ENCODE measurements at places on chromosomes 12 and 14.

DNA sequence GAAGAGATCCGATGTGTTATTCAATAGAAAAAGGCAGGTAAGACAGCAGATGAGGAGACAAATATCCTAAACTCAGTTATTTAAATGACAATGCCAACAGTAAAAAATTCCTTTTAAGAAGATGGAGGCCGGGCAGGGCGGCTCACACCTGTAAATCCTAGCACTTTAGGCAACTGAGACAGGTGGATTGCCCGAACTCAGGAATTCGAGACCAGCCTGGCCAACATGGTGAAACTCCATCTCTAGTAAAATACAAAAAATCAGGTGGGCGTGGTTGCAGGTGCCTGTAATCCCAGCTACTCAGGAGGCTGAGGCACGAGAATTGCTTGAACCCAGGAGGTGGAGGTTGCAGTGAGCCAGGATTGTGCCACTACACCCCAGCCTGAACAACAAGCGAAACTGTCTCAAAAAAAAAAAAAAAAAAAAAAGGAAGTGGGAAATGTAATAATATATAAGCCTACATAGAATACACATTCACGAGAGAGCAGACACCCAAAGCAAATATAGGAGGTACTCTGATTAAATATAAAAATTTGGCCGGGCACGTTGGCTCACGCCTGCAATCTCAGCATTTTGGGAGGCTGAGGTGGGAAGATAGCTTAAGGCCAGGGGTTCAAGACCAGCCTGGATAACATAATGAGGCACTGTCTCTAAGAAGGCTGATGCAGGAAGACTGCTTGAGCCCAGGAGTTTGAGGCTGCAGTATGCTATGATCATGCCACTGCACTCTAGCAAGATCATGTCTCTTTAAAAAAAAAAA, 19.0 kb downstream of the CORO1C start:
- no peak for DNase-seq

- no peak for DNase-seq
These were observed 163.3 kb downstream of the DACT1 start for GRCh38 chr14:58801086-58801485.

DNA sequence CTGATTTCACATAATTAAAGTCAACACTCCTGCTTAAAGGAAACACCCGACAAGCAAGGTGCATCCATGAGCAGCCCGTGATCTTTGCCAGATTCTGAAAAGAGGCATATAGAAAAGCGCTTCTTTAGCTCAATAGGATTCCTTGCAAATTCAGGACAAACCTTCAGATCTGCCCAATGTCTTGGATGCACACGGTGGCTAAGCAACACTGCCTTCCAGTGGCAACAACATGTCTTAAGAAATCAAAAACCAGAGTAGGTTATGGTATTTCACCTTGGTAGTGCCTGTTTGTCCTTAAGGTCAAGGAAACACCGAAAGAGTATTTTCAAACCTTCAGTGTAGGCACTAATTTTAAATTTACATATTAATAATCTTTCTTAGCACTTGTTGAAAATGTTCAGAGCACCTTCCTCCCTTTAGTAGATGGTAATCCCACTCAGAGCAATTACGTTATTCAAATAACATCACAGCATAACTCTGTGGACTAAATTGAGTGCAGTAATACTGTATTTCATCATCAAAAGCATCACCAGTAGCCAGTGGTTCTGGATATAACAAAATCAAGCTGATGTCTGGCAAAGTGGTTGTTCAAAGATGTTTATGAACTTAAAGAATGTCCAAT, 58.0 kb upstream of the CDKN3 start:
- no peak for DNase-seq

DNA sequence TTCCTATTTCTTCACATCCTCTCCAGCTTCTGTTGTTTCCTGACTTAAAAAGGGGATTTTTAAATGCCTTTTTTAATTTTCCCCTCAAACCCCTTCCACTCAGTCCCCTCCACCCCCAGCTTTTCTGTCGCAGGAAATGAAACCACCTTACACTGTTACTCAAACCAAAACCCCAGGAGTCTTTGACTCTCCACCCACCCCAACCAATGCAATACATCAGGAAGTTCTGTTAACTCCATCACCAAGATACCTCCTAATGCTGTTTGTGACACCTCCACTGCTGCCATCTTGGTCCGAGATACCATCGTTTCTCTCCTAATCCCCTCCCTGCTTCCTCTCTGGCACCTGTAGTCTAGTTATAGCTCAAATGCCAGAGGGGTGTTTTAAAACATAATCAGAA, 25.4 kb upstream of the CPM start:
- no peak for DNase-seq

DNA sequence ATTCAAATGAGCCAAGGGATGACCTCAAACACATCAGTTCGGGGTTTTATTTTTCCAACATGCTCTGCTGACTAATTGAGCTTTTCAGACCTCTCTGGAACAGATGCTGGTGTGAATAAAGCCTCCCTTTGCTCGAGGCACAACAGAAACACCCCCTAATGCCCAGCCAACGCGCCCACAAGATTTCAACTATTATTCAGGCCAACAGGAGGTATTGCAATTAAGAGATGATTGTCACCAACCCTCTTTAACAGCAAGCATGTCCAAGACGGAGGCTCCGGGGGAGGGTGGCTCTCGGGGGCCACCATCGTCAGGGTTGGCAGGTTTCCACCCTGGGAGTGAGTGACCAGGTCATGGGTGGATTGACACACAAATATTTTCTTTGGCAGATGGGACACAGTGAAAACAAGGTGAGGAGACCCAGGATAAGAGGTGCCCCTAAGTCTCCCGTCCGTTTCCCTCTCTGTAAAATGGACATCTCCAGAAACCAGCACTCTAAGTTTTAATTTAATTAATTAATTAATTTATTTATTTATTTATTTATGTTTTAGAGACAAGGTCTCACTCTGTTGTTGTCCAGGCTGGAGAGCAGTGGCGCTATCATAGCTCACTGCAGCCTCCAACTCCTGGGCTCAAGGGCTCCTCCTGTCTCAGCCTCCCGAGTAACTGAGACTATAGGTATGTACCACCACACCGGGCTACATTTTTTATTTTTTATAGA, 56.1 kb downstream of the MAP1LC3B2 start:
- no peak for DNase-seq

- DNase-seq = no peak
These were observed 4.7 kb downstream of the ADCK1 start for GRCh38 chr14:77804592-77804991.

DNA sequence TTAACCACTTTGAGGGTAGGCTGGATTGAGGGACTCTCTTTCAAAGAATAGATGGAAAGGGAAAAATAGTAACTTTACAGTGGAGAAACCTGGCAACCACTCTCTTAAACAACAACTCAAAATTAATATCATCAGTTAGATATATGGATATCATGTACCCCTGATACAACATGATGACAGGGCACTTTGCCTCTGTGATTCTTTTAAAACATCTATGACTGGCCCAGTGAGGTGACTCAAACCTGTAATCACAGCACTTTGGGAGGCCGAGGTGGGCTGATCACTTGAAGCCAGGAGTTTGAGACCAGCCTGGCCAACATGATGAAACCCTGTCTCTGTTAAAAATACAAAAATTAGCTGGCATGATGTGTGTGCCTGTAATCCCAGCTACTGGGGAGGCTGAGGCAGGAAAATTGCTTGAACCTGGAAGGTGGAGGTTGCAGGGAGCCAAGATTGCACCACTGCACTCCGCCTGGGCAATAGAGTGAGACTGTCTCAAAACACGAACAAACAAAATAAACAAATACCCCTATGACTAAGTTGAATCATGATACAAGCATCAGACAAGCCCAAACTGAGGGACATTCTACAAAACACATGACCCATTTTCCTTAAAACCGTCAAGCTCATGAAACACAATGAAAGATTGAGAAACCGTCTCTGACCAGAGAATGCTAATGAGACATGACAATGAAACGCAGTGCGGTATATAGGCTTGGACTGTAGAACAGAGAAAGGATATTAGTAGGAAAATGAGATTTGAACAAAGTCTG, 26.4 kb upstream of the SLC7A8 start:
- no peak for DNase-seq

GRCh38 chr12:50257236-50258166, 25.8 kb downstream of the LIMA1 start:
- DNase-seq = no peak

DNA sequence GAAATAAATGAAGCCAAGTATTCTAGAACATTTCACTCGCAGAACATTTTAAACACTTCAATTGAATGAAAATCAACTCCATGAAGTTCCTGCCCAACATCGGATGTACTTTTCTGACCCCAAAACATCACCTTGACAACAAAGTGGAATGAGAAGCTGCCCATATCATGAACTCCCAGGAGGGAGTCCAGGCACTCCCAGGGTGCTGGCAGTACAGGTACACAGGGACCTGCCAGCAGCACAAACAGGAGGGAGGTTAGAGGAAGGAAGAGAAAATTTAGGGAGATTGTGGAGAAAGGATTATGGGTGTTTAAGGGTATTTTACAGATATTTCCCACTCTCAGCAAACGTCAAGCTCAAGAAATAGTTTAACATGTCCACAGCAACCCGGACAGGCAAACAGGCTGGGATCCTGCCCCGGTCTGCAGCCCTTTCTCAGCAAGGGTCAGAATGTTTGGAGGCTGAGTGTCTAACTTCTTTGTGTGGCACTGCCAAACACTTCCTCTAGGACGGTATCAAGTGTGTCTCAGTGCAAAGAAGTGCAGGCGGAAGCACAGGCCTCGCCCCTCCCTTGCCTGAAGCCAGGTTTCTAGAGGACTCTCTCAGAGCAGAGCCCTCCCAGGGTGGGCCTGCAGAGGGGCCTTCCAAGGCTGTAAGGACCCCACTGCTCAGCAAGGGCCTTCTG, 72.2 kb downstream of the SETD3 start:
- no peak for DNase-seq

DNA sequence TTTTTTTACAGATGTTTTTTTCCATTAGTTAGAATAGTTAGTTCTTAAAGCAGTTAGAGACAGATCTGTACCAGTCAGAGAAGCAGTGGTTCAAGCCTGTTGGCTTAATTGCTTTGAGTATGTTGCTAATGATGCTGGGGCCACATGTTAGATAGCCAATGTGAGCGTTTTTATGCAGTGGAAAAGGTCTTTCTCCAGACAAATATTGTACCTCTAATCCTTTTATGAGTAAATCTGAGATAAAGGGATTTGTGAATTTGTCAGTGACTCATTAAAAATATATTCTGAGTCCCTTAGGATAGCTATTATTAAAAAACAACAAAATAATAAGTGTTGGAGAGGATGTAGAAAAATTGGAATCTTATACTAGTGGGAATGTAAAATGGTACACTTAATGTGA, 154.2 kb downstream of the MSRB3 start:
- DNase-seq = no peak

- DNase-seq = no peak
These were observed 115.3 kb upstream of the PLXNC1 start for GRCh38 chr12:94033101-94033500.

DNA sequence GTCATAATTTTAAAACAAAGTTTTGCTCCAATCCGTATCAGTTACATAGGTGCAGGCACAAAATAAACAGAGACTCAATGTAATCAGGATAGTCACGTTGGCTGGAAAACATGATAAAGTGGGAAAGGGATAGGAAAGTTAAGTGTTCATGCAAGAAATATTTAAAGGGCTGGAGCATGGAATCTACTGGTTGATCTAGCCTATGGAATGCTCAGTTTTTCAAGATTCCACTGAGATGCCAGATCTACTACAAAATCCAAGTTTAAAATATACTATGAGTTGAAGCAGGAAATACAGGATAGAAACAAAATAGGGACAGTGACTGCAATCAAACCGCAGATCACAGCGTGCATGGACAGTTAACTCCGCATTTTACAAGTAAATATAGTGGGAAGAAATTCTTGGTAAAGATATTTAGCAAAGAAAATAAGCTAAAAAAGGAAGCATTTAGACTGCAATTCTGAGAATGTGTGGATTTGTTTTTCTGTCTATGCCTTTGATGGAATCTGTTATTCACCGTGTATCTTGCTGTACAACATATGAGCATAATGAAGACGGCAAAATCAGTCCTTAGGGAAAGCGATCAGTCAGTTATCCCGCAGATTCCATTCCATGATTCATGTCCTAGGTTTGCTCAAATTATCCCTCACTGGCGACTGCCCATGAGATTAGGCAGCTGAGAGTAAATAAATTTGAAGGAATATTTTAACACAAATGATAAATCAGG, 1044.3 kb downstream of the FLRT2 start:
- peak; percentile 27 for DNase-seq

GRCh38 chr14:76664790-76665189, 96.5 kb upstream of the VASH1 start:
- no peak for DNase-seq

- no peak for DNase-seq
These were observed 43.4 kb downstream of the PSMA6 start for GRCh38 chr14:35335388-35336092.

- no peak for DNase-seq
These were observed 105.2 kb downstream of the ZFC3H1 start for GRCh38 chr12:71558445-71558844.
